ENCODE measurements at places on chromosomes 16 and 17.

DNA sequence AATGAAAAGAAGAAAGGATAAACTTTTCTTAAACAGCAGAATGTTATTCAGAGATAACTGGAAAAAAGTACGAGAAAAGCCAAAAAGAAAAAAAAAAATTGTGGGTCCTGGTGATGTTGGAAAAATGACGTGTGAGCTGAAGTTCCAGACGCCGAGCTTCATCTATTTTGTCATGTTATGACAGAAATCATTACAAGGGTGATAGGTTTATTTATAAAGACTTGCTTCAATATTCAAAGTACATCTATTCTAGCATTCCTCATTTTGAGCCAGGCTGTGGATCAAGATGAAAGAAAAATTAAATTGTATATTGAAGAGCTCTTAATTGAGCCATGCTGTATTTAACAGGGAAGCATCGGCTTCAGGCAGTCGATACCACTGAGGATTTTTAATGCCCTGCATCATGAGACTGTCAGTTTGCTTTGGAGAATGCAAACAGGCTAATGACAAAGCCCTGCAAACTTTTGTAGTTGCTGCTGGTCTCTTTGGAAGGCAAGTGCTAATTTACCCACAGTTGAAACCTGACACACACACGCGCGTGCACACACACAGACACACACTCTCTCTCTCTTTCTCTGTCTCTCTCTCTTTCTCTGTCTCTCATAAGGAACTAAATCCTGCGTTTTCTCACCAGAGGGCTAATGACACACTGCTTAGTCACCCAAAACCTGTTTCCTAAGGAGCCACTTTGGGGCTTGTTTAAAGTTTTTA, 110.7 kb downstream of the WWOX start:
- peak; percentile 79 for ATAC-seq

DNA sequence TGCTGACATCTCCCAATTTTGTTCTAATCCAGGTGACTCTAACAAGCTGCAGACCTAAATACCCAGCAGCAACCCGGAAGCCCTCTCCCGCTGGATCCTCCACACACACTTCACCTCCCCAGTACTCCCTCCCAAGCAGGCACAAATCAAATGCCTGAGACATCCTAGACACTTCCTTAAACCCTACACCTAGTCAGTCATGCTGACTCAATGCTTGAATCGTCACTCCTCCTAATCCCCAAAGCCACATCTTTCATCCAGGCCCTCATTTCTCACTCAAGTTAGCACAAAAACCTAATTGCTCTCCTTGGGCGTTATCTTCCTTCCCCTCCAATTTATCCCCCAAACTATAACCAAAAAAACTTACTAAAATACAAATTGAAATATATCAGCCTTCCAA, 32.7 kb downstream of the CMC2 start:
- ATAC-seq = no peak

- ATAC-seq = no peak
Measured at GRCh38 chr17:83123896-83124801, 44.7 kb downstream of the METRNL start.

DNA sequence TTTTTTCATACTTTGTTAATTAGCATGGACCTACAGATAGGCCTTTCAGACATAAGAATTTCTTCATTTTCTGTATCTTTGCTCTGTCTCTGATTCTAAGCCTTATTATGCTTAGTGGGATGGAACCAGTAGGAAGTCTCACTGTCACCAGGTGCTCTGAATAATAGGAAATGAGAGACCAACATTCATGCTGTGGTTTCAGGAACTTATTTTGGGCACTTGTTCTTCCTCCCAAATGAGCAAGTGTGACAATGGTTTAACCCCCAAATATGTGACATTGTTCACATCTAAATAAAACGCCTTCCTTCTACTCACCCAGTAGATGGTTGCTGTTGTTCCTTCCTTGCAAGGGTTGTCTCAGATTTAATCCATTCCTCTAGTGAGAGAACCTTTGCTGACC, 100.2 kb downstream of the SYCE1L start:
- ATAC-seq = no peak

- no peak for ATAC-seq
Measured at GRCh38 chr16:81712681-81713080, 66.4 kb upstream of the PLCG2 start.

GRCh38 chr17:11644265-11645212, 46.3 kb downstream of the DNAH9 start:
- no peak for ATAC-seq

- ATAC-seq = no peak
Measured at GRCh38 chr16:22844416-22844815, 30.5 kb downstream of the HS3ST2 start.
